HCT116 (cell line): ENCODE measurements at places on chromosomes 1 and 21. TPM values are rescaled to one million over a fixed set of nuclear protein-coding genes. Genes with fewer than 3 reads are reported as not detected.

Gene TCHH
- 0.02 TPM for total RNA-seq

Gene GPR153
- 6.1 TPM for total RNA-seq

Gene CFHR3
- total RNA-seq = not detected

Gene HDGF
- 304 TPM for total RNA-seq

Gene FNDC5
- total RNA-seq = not detected

Gene HSPA6
- total RNA-seq = not detected

Gene SLC5A9
- total RNA-seq = not detected

Gene FOXD2
- 1.9 TPM for total RNA-seq

Gene AMY1B
- total RNA-seq = not detected

Gene SEMA4A
- 0.39 TPM for total RNA-seq

GRCh38 chr1:158150523-158150922 is 30.2 kb upstream of the CD1D start:
- no peak for DNase-seq

GRCh38 chr1:212791261-212791675 is 309 bp downstream of the NSL1 start:
- DNase-seq = no peak

- no peak for DNase-seq
Measured at GRCh38 chr1:170721621-170722020, 57.7 kb downstream of the PRRX1 start.

GRCh38 chr1:154819628-154820590 is 50.2 kb downstream of the KCNN3 start:
- peak; percentile 26 for DNase-seq

DNA sequence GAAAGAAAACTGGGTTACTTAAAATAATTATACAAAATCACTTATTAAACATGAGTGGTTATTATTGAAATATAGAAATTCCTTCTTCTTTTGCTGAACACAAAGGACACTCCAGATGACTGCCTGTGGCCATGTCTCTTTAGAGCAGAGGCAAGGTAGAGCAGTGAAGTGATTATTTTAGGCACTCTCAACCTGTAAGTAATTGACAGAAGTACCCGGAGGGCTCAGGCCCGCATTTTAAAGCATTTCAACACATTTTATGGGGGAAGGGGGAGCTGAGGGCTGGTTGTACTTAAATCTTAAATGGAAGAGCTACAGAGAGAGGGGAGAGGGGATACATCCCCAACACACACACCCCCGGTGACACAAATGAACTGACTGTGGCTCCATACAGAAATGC is 10.2 kb downstream of the OSCP1 start:
- no peak for DNase-seq

- DNase-seq = no peak
Measured at GRCh38 chr1:198849093-198849492, 210.3 kb downstream of the PTPRC start.

DNA sequence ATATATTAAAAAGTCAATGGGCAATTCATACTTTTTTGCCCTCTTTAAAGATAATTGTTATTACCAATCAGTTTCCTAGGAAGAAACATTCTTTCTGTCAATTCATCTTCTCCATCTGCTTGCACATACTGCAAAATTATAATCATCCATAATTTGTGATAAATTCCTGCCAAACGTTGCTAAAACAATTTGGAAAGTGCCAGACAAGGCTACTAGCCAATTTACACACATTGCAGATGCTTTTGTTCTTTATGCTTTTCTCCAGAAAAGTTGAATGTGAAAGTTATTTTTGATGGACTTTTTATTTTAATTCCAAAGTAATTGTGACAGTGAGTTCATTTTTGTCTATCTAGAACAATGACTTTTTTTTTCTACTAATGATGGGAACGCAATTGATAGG is 992.8 kb upstream of the ADGRL2 start:
- DNase-seq = no peak

DNA sequence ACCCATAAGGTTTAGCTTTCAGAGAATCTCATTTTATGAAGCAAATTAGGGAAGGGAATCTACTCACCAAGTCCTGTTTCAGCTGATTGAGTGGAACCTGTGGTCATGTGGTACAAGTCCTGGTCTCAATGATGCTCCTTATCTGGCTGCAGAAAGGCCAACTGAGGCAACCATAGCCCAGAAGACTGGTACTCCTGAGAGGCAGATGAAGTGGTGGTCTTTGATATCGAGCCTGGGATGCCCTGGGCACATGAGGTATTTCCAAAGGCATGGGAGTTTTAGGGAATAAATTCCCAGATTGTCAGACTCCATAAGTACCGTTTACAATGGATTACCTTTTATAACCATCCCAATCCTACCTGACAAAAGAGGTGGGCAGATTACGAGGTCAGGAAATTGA is 3.3 kb downstream of the MX1 start:
- DNase-seq = no peak

DNA sequence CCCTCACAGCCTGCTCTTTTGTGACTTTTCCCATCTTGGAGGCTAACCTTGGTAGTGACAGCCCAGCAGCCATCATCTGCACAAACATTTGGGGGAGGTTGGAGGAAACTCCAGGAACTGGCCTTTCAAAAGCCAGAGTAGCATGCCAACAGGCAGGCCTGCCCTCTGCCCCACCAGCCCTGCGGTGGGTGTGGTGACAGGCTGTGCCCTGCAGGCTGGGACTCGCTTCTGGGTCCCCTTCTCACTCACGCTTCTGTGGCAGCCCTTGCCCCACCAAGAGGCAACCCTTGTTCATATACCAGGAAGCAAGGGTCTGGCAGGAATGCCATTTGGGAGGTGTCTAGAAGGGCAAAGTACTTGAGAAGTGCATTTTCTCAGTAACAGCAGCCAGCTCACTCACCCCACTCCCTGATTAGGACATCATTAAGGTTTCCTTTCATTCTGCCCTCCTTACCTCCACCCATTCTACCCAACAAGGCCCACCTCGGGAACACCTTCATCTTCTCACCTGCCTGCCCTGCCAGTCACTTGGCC is 20.8 kb upstream of the FAM3B start:
- no peak for DNase-seq

DNA sequence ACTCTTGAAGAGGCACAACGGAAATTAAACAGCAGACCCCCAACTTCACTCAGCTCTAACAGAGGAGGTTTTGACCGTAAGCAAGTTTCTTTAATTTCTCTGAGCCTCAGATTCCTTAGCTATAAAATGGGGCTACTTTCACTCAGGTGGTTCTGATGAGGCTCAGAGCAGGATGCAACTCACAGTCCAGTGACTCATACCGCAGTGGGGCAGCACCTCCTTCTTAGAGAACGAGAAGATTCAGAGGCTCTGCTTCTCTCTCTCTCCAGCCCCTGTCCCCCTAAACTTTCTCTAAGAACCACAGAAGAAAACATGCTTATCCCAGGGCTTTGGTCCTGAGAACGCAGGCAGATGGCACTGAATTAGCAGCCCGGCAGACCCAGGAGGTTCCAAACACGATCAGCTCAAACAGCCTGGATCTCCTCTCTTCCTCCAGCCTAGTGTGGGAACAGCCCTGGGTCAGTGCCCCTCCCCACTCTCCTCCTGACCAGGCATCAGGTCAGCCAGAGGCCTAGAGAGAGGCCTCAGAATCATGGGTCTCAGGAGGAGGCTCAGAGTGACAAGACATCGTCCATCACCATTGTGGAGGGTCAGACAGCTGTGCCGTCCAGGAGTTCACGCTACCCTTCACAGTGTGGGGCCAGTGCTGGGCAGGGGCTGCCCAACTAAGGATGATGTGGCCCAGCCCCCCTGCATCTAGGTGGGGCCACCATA is 433.0 kb downstream of the PTPRU start:
- DNase-seq = no peak

GRCh38 chr1:34441259-34442069 is 264.8 kb downstream of the C1orf94 start:
- DNase-seq = no peak

DNA sequence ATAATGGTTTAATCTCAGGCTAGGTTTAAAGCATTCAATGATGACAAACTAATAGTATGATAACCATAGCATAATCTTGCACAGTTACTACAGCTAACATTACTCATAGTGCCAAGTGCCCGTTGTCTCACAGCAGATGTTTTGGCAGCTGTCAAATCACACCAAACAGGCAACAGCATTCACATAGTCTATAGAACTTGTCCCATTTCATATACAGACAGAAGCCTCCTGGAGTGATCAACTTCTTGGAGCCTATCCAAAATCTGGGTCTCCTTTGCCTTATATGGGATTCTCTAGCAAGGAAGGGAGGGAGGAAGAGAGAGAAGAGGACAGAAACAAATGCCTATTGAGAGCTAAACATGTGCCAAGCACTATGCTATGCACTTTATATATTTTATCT is 250.6 kb upstream of the ZP4 start:
- no peak for DNase-seq

- no peak for DNase-seq
Measured at GRCh38 chr21:42378418-42378817, 12.1 kb upstream of the TFF1 start.

DNA sequence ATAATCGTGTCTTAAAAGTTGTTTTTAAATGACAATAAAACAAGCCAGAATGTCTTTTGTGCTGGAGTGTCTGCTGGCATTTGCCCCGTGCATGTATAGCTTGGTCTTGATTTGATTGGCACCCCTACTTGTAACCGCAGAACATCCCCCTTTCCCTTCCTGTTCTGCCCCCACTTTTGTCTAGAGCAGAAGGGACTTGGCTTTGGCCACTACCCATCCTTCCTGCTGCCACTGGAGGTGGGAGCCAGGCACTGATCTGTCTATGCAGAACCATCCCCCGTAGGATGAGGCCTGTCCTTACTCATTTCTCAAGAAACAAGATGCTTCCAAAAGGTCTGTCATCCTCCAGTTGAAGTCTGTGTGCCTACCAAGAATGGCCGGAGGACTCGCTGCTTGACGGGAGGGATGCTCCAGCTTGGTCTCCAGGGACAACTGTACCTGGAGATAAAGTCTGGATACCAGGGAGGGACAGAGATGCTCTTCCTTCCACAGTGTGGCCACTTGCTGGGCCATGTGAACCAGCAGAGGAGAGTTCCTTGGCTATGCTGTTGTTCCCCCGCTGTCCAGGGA is 1.1 kb upstream of the SLC27A3 start:
- DNase-seq = no peak

GRCh38 chr1:218411101-218411500 is 66.0 kb downstream of the TGFB2 start:
- DNase-seq = no peak

- no peak for DNase-seq
Measured at GRCh38 chr1:185880779-185881333, 146.7 kb downstream of the HMCN1 start.

DNA sequence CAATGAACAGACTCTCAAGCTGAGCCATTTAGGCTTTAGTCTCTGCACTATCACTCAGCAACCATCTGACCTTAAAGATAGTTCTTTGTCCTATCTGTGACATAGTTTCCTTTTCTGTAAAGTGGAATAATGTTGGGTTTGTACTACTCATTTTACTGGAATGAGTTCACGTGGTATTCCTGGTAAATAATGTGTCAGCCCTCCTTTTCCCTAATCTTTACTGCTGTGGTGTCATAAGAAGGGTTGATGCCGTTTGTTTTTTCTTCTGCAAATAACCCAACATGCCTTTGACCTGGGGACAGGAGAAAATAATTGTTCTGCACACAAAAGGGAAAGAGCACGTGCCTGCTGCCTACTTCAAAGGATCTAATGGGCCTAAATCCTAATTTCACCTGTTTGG is 297.8 kb downstream of the BRINP3 start:
- DNase-seq = no peak

DNA sequence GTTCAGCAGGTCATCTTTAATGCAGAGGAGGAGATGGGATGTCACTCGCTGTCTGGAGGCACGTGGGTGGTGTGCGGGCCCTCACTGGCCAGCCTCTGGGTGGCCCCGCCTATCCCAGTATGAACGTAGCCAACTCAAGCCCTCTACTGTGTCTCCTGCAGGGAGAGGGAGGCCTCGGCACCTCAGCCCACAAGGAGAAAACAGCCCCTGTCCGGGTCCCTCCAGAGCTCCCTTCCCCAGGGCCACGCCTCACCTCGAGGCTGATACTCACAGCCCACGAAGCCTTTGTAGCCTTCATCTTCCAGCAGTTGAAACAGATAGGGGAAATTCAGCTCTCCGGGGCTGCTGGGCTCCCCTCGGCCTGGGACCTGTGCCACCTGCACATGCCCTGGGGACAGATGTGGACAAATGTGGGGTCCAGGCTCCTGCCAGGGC is 2.6 kb downstream of the HYI start:
- DNase-seq = no peak

- no peak for DNase-seq
Measured at GRCh38 chr1:211133393-211133835, 534 bp downstream of the KCNH1 start.
